NCI-H2171 treated with DMSO at 0.1 percent for 48 hours (cell line): ENCODE measurements at places on chromosomes 4 and X.
A peak's percentile ranks its signal among the peaks of the same experiment; 100 is the strongest.

DNA sequence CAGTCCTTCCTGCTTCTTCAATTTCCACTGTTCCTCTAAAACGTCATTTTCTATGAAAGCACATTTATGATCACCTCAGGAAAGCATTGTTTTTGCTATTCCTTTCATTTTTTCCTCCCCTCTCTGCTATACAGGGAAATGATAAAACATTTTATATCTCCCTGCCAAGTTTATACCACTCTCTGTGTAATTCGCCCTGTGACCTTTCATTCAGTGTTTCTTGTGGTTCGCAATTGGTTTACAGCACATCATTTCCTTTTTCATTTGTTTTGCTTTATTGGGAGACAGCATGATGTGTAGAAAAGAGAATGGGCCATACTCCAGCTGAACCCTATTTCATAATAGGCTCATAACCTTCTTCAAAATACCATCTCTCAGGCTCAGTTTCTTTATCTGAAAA is 99.9 kb upstream of the RAPGEF2 start:
- no peak for DNase-seq

DNA sequence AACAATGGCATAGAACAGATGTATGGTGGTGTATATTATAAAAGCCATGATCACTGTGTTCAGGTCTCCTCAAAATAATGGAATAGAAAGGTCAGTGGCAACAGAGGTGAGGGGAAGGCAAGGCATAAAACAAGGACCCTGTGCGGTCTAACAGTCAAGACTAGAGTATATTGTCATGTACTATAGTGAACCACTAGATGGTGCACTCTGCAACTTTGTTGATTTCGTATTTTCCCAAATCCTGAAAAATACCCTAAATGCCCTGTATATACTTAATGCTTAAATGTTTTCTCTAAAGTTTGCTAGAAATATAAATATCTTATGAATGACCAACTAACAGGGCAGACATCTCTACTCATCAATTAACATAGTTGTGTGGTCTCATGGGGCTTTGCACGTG is 453.0 kb downstream of the PCDH11X start:
- DNase-seq = peak; percentile 1

- DNase-seq = no peak
These were observed 236.4 kb downstream of the PDGFC start for GRCh38 chr4:156734965-156735895.

- no peak for DNase-seq
These were observed 87.7 kb downstream of the FBXW7 start for GRCh38 chr4:152448038-152448707.

DNA sequence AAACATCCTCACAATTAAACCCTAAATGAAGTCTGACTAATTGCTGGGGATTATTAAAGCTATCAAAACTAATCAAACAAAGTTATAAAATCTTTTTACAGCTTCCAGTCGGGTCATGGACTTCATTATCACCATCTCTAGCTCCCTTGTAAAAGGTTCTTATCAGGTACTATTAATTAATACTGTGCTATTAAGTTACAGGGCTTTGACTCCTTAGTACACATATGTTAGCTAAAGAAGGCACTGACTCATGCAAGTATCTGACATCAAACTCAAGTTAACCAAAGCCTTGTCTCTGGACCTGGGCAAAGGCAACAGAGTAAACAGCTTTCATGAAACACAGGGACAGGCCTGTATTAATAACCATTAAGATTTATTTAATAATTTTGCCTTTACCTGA is 7.9 kb upstream of the ADH4 start:
- no peak for DNase-seq

DNA sequence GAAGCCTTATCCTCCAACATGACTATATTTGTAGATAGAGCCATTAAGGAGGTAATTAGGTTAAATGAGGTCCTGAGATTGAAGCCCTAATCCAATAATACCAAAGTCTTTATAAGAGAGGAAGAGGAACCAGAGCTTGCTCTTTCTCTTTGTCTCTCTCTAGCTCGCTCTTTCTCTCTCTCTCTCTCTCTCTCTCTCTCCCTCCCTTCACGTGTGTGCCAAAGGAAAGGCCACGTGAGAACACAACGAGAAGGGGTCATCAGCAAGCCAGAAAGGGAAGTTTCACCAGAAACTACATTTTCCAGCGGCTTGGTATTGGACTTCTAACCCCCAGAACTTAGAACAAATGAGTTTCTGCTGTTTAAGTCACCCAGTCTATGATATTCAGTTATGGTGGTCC is 1540.5 kb downstream of the C4orf33 start:
- no peak for DNase-seq

DNA sequence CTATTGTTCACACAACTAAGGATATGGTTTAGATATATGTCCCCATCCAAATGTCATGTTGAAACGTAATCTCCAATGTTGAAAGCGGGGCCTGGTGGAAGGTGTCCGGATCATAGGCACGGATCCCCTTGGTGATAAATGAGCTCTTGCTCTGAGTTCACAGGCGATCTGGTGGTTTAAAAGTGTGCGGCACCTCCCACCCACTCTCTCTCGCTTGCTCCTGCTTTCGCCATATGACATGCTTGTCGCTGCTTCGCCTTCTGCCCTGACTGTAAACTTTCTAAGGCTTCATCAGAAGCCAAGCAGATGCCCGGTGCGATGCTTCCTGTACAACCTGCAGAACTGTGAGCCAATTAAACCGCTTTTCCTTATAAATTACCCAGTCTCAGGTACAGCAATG is 128.5 kb downstream of the NFKB1 start:
- no peak for DNase-seq

DNA sequence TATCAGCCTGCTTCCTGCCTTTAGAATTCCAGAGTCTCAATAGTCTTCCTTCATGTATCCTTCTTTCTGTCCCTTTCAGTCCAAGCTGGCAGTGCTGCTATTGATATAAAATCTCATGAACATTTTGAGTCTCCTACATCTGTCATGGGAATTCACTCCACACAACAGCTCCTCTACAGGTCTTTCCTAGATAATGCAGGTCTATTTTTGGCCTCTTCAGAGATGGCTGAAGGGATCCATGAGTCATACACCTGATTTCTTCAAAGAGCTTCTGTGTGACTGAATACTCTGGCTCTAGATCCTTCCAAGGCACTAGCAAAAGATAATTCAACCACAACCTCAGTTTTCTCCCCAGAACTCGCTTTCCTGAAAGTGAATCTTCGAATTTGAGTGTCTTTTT is 115.4 kb downstream of the STPG2 start:
- peak; percentile 23 for DNase-seq

DNA sequence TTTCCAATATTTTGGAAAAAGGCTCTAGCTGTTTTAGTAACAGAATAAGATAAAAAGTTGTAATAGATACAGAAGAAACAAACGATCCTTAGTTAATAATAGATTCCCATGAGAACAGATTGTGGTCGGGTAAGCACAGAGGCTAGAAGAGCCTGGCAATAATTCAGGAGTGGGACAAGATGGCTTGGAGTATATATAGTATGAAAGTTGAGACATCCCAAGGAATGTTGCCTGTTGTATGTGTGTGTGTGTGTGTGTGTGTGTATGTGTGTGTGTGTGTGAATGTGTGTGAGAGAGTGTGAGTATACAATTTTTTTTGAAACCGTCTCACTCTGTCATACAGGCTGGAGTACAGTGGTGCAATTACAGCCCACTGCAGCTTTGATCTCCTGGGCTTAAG is 150.7 kb downstream of the PDGFC start:
- peak; percentile 11 for DNase-seq

DNA sequence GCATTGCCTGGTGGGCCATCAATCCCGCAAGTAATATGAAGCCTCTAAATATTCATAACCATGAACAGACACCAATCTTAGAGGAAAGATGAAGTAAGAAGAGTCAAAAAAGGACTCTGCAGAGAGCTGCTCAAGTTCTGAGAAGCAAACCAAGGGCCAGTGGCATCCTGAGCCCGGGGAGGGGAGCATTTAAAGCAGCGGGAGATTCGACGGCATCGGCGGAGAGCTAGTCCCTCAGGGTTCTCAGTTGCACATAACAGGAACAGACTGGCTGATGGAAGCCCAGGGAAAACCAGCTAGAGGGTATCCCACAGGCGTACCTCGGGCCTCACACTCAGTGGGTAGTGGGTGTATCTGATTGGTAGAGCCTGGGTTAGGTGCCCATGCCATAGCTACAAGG is 4.9 kb upstream of the PNMA6E start:
- no peak for DNase-seq

GRCh38 chrX:113747274-113747973 is 836.5 kb upstream of the HTR2C start:
- no peak for DNase-seq
